Melanocyte of skin (primary cell): ENCODE measurements at places on chromosomes 4 and X. TPM values are rescaled to one million over a fixed set of nuclear protein-coding genes. Genes with fewer than 3 reads are reported as not detected.

The SSX1 gene
- total RNA-seq: under 0.01 TPM in 1 of 2 replicates, not detected in the other

The FAAH2 gene
- total RNA-seq: not detected in 2 replicates

The SMPX gene
- total RNA-seq: not detected in 2 replicates

The PAGE5 gene
- not detected in 2 replicates for total RNA-seq

The MAPK10 gene
- total RNA-seq: 6.9 and 8.9 TPM in 2 replicates

The ENPP6 gene
- under 0.01 TPM in 1 of 2 replicates, not detected in the other for total RNA-seq

The TMEM144 gene
- 8.6 and 14.5 TPM in 2 replicates for total RNA-seq

The CXorf65 gene
- total RNA-seq: not detected in 2 replicates

The DOK7 gene
- total RNA-seq: not detected in 2 replicates

The CRMP1 gene
- total RNA-seq: under 0.01 TPM in 2 replicates

The GUCY1A1 gene
- total RNA-seq: under 0.01 TPM in 1 of 2 replicates, not detected in the other

The C4orf46 gene
- 11.6 and 14.5 TPM in 2 replicates for total RNA-seq

The NAA11 gene
- not detected in 2 replicates for total RNA-seq

The TCEAL9 gene
- total RNA-seq: 43.0 and 74.9 TPM in 2 replicates

The SPATA18 gene
- 7.7 and 8.6 TPM in 2 replicates for total RNA-seq

The HMX1 gene
- total RNA-seq: not detected in 2 replicates

The ART3 gene
- total RNA-seq: 2.4 TPM in 1 of 2 replicates, not detected in the other

The GLUD2 gene
- 10.0 and 19.3 TPM in 2 replicates for total RNA-seq

The EIF4E gene
- total RNA-seq: 113 and 149 TPM in 2 replicates

The MSANTD1 gene
- total RNA-seq: 1.4 and 1.5 TPM in 2 replicates

The SPANXC gene
- not detected in 2 replicates for total RNA-seq

The EIF2S3 gene
- total RNA-seq: 268 and 369 TPM in 2 replicates
